HS-27A (cell line): ENCODE measurements at places on chromosomes 6 and 20.

DNA sequence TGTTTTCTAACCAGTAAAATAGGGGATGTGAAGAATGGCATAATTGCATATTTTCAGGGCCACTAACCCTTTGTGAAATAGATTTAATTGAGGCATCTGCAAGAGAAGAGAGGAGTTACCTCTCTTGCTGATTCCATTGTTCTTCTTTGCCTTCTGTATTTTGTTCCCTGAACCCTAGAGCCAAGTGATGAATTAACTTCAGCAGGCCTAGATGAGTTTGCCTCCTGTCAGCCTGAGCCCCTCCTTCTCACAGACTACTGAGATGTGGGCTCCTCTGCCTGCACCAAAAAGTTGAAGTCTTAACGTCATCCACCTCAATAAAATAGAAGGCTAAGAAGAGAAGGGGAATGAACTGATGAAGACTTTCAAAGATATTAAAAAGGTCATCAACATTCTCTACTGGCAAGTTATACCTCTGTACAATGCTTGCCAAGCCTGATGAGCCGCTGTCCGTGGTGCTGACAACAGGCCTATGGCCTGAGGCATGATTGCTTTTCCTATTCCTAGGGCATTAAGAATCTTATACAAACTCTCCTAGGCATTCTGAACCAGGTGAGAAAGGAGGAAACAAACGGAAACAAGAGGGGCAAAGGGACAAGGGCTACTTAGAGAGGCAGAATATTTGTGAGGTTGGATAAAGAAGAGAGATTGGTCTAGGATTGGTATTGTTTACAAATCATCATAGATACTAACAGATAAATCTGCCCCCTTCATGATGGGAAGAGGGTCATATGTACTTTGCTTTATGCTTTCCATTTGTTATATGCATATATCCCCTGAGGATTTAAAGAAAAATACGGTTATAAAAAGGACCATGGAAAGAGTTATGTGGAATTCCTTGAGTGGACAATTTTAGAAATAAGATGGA lies 46.8 kb downstream of the CD24 start:
- DNase-seq, result peak; percentile 0

DNA sequence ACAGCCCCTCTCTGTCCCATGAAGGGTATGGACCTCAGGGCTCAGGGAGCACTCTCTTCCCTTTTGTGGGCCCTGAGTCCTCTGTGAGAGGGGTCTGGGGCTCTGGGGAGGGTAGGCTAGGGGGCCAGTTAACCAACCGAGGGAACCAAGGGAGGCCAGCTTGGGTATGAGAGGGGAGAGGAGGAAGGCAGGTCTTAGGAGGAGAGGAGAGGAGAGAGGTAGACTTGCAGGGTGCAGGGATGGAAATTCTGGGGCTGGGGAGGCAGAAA lies 720 bp downstream of the DUSP15 start:
- no peak for DNase-seq

- DNase-seq, result no peak
Measured at GRCh38 chr6:134719911-134720310, 230.0 kb downstream of the ALDH8A1 start.

GRCh38 chr20:33531885-33532284 lies 42.0 kb downstream of the CBFA2T2 start:
- DNase-seq, result no peak

DNA sequence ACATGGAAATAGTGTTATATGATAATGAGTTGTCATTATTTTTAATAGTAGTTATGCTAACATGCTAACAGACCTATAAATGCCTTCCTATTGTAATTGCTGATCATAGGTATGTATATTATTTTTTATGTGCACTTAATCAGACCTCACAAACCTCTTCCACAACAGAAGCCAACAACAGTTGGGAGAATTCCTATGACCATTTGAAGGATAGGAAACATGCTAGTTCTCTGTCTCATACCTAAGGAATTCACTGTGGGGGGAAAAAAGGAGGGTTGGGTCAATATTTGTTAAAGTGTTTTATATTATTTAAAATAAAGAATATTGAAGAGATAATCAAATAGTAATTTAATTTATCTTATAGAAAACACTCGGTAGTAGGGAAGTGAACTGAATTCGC lies 990.9 kb downstream of the EPHA7 start:
- DNase-seq, result no peak

DNA sequence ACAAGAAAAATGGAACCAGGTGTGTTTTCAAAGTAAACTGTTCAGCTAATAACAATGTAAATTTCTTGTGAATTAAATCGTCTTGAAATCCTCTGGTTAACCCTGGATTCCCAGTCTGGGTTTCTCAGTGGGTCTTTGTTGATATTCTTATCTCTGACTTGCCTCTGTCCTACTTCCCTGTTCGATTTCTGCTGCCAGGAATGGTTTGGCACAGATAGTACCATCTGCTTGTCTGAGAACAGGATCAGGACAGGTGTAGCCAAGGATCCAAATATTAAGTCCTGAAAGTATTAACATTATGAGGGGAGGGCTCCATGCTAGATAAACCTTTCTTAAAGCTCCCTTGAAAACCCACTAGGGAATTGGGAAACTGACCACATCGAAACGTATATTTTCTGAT lies 30.1 kb downstream of the ARFGEF2 start:
- DNase-seq, result no peak

- DNase-seq, result no peak
Measured at GRCh38 chr6:34455831-34456230, 10.0 kb upstream of the PACSIN1 start.

- DNase-seq, result no peak
Measured at GRCh38 chr6:22582417-22583205, 13.2 kb downstream of the HDGFL1 start.

GRCh38 chr6:119170103-119170446 lies 91.6 kb upstream of the FAM184A start:
- no peak for DNase-seq

DNA sequence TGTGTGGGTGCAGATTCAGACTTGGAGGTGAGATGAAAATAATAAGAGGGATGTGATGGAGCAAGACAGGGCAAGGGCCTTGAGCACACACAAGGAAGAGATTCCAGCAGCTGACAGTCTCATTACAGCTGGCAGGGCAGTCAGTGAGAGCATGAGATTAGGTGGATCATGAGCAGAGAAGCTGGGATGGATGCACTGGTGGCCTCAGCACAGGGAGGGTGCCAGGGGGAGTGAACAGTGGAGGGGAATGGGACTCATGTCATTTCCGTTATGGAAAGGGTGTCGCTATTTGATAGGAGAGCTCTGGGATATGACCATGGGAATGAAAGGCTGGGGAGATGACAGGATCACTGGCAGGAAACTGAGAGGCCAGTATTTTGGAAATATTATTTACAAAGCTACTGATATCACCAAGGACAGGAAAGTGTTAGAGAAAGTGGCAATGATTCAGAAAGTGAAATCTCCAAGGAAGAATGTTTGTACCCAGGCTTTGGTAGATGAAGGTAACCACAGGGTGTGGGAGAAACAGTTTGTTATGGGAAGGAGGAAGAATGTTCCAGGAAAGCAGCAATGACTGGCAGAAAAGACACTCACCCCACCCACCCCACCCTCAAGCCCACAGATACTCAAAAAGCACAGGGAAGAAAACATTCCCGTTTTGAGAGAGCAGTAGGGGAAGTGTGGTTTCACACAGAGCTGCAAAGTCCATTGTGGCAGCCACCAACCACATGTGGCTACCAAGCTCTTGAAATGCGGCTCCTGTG lies 214.7 kb upstream of the PROKR2 start:
- DNase-seq, result no peak
